ENCODE measurements at places on chromosomes 3 and 15.

- no peak for DNase-seq
Observed at GRCh38 chr3:194812176-194812575, 126.5 kb downstream of the FAM43A start.

GRCh38 chr3:52570076-52570475, 33.7 kb downstream of the UQCC5 start:
- DNase-seq: no peak

- no peak for DNase-seq
Observed at GRCh38 chr15:62649793-62650420, 392.6 kb upstream of the TPM1 start.

GRCh38 chr3:9180764-9181117, 68.7 kb downstream of the SRGAP3 start:
- no peak for DNase-seq

GRCh38 chr3:194067949-194068362, 68.0 kb upstream of the HES1 start:
- DNase-seq: no peak

DNA sequence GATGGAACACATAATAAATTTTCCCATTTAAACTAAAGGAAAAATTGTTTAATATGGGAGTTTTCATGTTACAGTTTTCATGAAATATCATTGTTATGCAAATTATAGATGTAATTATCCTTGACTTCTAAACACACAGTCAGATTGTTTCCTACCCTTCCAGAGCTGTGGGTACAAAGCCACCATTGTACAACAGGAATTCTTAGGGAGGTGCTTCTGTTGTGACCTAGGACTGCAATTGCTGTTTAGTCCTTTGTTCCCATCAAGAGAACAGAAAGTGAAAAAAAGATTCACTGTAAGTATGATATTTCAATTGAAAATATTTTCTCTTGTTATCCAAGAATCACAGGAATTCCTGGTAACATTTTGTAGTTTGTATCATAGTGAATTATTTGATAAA, 455.3 kb upstream of the NAALADL2 start:
- DNase-seq: no peak

GRCh38 chr3:43748179-43748578, 57.4 kb downstream of the ABHD5 start:
- no peak for DNase-seq

- no peak for DNase-seq
Observed at GRCh38 chr15:63405683-63406390, 24.2 kb upstream of the CA12 start.

DNA sequence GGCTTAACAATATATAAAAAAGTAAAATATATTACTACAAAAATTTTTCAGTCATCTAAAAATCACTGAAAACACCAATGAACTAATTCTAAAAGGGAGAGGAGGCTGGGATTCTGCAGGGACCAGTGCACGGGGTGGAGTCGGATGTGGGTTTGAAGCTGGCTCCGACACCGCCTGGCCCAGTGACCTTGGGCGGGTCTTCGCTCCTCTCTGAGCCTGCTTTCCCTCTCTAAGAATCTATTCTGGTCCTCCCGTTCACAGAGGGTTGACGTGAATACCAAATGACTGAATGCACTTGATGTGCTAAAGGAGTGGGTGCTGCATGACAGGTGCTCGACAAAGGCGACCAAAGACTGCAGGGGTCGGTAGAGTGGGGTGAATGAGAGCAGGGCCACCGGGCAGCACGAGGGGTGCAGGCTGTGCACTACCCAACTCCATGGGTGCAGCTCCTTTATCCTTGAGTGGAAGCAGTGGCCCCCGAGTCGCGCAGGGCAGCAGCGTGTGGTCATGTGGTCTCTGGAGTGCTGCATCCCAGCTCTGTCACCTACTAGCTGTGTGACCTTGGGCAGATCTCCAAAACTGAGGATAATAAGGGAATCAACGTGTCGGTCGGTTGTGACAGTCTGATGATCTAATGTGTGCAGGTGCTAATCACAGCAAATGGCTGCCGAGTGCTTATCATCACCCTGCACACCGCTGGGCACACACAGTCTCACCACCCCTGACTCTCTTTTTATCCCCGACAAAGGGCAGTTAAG, 8.6 kb upstream of the IQSEC1 start:
- DNase-seq: no peak
